Hematopoietic multipotent progenitor cell treated with erythropoietin and hydrocortisone succinate and interleukin-3 and kit ligand, for 6 days (in vitro differentiated cells): ENCODE measurements at places on chromosomes 11 and 22.

DNA sequence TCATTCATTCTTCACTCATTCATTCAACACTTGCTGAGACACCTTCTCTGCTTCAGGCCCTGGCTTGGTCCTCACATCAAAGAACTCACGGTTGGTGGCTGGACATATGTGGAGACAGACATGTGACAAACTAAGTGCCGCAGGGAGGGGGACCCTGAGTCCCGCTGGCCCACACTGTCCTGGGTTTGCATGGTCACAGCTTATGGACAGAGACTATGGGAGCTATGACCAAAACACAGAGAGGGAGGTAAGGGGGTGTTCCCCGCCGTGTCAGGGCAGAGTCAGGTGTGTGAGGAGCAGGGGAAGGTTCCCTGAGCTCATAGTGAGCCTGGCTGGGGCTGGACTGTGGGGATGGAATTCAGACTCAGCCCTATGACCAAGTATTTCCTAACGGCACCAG, 123.1 kb downstream of the MPPED1 start:
- DNase-seq: no peak

GRCh38 chr22:41513391-41513790, 30.9 kb downstream of the POLR3H start:
- DNase-seq: no peak

- peak; percentile 85 for DNase-seq
Measured at GRCh38 chr11:95108671-95109551, 19.3 kb downstream of the ENDOD1 start.

GRCh38 chr11:70247042-70247709, 23.3 kb upstream of the PPFIA1 start:
- DNase-seq: no peak

DNA sequence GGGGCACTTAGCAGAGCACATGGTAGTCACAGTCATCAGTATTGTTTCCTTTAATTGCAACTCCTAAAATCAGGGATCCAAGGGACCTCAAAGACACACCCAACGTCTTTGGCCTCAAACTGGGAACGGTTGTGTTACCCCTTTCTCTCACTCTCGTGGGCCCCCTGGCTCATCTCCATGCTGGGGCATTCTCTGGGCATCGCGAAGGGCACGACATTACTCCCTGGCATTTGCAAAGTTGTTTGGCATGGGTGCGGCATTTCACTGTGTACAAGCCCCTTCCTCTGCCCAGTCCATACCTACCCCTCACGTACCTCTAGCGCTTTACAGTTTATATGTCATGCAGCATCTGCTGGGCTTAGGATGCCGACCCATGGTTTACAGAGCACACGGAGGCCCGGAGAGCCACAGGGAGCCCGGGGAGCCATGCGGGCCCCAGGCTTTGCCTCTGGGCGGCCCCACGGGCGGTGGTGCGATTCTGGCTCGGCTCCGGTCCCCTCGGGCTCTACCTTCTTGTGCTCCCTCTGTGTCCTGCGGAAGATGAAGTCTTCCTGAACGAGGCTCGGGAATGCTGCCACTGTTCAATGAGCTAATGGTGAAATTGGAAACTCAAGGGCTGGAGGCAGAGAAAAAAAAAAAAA, 21.9 kb upstream of the CACNG2 start:
- DNase-seq: no peak

DNA sequence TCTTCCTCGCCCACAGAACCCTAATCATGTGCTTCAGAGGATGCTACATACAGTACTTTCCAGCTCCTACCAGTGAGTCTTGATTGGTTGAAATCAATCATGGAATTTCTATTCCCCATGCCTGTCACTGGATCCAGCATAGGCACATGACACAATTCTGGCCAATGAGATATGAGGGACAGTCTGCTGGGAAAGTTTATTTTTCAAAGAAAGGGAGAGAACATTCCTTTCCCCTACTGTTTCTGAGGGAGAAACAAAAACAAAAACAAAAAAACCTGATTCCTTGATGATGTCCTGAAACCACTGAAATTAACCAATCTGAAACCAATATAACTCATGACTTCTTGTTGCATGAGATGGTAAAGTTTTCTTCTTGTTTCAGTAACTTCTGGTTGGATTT, 3.3 kb upstream of the RCN1 start:
- no peak for DNase-seq

- no peak for DNase-seq
Measured at GRCh38 chr22:48740086-48740730, 1087.5 kb downstream of the BRD1 start.

DNA sequence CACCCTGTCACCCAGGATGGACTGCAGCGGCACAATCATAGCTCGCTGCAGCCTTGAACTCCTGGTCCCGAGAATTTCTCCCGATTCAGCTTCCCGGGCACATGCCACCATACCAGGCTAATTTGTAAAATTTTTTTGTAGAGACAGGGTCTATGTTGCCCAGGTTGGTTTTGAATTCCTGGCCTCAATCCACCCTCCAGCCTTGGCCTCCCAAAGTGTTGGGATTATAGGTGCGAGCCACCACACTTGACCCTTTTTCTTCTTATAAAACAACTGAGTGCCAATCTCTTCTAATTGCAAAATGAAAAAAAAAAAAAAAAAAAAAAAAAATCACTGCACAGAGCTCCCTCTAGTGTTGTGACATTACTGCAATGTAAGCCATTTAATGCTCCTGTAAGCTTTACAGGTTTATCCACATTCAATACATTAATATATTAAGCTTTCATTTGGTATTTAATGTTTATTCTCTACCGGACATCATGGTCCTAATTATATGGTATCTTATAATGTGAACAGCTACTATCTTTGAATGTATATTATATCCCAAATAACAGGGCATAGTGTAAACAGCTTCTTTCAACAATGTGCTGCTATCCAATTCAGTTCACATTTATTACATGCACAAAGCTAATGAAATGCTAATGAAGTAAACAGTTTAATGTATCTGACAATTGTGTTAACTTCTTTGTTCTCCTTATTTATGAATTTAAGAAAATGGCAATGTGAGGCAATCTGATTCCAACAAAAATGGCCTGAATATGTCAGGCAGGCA, 44.6 kb downstream of the COPB1 start:
- peak; percentile 69 for DNase-seq

DNA sequence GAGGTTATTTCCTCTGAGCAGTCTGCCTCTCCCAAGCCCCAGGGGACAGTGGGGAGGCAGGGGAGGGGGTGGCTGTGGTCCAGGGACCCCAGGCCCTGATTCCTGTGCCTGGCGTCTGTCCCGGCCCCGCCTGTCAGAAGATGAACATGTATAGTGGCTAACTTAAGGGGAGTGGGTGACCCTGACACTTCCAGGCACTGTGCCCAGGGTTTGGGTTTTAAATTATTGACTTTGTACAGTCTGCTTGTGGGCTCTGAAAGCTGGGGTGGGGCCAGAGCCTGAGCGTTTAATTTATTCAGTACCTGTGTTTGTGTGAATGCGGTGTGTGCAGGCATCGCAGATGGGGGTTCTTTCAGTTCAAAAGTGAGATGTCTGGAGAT, 3.1 kb downstream of the PIM3 start:
- DNase-seq: no peak

DNA sequence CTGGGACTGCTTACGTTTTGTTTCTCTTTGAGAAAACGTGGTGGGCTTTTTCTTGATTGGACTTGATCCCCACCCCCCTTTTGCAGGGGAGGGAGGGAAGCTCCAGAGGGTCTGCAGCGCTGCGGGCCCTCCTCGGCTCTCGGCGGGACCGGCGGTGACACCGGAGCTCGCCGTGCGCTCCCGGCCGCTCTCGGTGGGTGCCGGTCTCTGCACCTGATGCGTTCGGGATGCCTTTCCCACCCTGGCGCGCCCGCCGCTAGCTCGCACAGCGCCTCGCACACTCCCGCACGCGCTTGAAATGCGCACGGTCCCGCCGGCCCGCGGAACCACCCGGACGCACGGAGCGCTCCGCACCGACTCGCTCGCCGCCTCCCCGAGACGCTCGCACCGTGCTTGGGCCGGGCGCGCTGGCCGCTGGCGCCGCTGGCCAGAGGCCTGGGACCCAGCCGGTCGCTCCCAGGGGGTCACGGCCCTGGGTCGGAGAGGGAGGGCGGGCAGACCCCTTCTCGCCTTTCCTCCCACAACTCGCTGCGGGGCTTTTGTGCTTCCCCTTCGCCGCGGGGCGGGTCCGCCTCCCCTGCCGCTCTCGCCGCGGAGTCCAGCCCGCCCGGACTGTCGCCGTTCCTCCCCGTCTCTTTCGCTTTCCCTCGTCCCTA, 1.0 kb downstream of the ZBTB16 start:
- DNase-seq: peak; percentile 49

- no peak for DNase-seq
Measured at GRCh38 chr22:41001722-41002122, 50.5 kb downstream of the RBX1 start.

DNA sequence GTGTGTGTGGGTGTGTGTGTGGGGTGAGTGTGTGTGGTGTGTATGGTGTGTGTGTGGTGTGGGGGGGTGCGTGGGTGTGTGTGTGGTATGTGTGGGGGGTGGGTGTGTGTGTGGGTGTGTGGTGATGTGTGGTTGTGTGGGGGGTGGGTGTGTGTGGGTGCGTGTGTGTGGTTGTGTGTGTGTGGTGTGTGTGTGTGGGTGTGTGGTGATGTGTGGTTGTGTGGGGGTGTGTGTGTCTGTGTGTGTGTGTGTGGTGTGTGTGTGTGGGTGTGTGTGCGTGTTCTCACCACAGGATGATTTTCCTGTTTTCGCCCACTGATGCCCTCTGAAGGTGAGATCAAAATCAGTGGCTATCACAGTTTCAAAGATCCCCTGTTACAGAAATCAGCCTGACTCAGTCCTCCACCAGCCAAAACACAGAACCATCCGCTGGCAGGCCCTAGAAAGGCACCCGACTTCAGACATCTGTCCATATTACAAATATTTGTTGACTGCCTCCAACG, 24.7 kb downstream of the CPT1A start:
- no peak for DNase-seq

DNA sequence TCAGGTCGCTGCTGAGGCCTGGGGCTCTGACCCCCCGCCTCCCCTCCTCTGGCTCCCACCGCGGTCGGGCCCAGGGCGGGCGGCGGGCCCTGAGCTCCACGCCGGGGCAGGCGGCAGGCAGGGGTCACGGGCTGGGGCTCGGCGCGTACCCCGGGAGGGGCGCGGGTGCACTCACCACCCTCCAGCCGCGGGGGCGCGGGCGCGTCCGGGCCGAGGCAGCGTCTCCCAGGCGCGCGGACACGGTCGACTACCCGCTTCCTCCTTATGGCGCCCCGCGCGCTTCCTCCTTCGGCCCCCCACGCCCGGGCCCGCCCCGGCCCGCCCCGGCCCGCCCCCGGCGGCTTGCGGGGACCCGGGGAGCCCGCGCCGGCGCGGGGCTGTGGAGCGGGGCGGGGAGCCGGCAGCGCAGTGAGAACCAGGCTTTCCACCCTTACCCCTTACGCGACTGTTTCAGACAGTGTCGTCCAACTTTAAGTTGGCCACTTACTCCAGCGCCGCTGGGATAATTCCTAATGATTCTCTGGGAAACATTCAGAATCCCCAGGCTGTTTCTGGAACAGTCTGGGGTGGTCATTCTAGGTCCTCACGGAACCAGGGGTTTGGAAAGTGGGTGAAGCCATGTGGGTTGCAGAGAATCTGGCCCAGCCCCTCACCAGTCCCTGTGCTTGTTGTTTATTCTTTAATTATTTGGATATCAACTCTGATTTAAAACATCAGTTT, at the start of gene BID:
Gene BID, minus strand, starts transcription at position 264 of the 720 bp plus-strand sequence. CDS start 24,353 bp downstream, outside the sequence.
- peak; percentile 74 for DNase-seq

DNA sequence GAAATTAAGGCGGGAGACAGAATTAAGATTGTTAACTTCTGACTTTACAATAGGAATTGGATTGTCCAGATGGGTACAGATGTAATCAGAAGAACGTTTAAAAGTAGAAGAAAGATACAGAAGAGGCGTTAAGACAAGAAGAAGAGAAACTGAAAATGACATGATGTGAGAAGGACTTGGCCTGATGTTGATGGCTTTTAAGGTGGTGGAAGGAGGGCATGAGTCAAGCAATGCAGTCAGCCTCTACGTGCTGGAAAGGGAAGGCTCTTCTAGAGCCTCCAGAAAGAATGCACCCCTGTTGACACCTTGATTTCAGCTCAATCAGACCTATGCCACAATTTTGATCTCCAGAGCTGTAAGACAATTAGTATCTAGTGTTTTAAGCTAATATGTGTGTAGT, 466.9 kb upstream of the LRRC4C start:
- DNase-seq: no peak

DNA sequence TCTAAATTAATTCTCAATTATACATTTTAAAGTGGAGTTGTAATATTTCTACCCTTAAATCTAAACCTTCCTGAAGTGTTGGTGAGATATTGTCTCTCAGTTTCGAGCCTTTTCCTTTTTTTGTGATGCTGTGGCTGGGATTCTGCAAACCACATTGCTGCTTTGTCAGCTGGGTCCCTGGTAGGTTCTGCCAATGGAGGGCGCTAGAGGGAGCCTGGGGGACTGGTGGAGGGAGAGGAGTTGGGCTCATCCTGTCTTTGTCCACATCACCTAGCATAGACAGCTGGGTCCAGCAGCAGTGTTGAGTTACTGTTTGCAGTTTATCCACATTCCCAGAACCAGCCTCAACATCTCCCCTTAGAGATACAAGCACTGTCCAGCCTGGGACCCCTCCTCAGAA, 41.0 kb downstream of the TRAF6 start:
- no peak for DNase-seq

GRCh38 chr11:22199243-22199642, 6.4 kb downstream of the ANO5 start:
- no peak for DNase-seq

- DNase-seq: no peak
Measured at GRCh38 chr11:74478877-74479731, 11.8 kb upstream of the KCNE3 start.

- DNase-seq: no peak
Measured at GRCh38 chr11:129023968-129024676, 81.5 kb upstream of the TP53AIP1 start.

DNA sequence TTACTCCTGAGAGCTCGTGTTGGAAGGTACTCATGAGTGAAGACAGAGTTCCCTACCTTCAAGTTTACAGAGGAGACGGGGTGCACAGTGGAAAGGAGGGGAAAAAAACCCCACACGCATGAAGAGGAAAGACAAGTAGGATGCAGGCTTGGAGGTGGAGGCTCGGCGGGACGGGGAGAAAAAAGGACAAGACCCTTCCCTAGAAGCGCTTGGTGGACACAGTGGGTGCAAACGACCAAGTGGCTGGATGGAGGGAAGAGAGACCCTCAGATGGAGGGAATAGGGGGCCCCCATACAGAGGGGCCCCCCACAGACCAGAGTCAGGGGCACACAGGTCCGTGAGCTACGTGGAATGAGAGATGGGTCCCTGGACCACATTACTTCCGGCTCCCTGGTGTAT, 380.1 kb downstream of the SHANK2 start:
- no peak for DNase-seq
